GM12878 (cell line): ENCODE measurements at places on chromosomes 4 and X.

DNA sequence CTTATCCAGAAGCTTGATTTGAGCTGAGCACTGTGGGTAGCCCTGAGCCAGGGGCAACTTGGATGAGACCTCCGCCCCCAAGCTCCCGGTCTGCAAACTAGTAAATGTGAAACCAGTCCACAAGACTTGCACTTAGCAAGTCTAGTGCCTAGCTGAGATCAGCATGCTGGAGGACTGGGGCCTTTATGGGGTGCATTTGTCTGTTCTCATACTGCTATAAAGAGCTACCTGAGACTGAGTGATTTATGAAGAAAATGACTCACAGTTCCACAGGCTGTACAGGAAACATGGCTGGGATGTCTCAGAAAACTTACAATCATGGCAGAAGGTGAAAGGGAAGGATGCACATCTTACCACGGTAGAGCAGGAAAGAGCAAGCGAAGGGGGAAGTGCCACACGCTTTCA, 42.1 kb upstream of the HOPX start:
- DNase-seq: no peak

GRCh38 chrX:122246937-122247336, 937.1 kb upstream of the GRIA3 start:
- no peak for DNase-seq

GRCh38 chr4:147984065-147984777, 252.3 kb downstream of the ARHGAP10 start:
- DNase-seq: no peak

- no peak for DNase-seq
Observed at GRCh38 chr4:166422475-166422874, 549.4 kb downstream of the TLL1 start.

DNA sequence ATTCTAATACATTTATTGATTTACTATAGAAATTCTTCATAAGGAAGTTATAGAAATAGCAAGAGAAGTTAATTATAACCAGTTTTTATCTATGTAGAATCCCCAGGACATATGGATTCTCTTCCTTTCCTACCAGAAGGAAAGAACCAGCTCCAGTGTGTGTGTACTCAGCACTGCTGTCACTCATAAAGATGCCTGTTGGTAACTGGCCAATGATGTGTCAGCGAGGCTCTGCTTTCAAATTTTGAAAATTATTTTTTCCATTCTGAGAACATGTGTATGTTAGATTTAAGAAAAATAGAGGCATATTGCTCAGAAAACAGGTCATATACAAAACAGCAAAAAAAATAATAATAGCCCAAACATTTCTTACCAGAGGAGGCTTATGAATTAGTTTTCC, 814.8 kb upstream of the IGFBP7 start:
- no peak for DNase-seq
